ENCODE measurements at places on chromosomes 6 and 20.

- no peak for DNase-seq
These were observed 598 bp downstream of the TBP start for GRCh38 chr6:170554796-170555137.

GRCh38 chr20:42857446-42857845 is 332.3 kb downstream of the PTPRT start:
- no peak for DNase-seq

DNA sequence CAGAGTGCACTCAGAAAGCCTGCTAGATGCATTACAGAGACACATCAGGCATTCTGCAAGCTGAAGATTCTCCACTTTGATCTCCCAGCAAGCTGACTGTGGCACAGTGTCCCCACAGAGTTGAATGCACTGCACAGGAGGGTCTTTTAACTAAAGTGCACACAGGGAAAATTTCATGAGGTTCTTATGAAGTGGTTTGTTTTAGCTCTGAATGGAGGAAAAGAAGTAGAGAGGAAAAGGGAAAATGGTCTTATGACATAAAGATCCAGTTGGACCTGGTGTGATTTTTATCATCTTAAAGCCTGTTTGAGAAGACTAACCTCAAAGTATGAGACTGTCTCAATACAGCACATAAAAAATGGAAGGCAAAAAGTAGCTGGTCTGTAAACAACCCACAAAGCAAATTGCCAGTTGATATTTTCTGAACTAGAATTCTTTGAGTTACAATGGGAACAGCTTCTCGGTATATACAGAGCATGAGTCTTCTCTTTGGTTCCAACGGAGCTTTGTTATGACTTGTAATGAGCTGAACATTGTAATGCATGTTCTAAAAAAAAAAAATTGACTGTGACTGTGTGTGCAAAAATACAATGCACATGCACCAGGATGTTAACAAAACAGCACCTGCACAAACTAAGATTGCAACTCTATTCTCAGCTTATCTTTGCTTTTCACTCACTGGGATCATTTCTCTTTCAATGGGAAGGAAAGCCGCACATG is 383.0 kb upstream of the ID4 start:
- DNase-seq, result no peak

DNA sequence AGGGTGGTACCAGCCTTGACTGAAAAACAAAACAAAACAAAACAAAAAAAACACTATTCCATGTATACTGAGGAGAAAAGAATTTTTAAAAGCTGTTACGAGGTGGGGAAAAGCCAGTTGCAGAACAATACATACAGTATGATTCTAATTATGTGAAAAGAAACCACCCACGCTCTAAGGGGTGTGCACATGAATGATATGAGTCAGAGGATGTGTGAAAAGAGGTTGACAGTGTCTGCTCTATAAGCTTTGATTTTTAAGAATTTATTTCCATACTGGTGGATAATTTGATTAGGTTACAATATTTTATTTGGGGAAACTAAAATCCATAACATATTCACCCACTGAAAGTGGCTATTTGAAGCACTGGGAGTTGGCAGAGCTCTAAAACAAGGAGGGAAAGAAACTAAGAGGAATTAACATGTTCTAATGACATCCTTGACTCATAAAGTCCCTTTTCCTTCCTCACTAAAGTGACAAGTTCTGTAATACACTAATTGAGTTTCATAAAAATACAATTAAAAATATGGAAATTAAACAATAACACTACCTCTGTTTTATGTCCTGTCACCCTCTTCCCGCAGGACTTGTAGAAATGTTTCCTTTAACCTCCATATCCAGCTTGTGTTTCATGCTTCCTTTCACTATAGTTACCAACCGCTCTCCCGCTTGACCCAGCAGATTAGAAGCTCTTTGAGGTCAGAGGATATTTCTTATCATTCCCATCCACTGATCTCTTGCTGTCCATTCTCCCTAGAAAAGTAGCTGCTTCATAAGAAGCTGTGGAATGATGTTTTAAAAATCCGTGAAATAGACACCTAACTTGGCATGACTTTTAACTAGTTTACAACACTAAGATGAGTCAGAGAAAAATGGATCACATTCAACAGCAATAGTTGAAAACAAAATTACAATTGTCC is 118.6 kb upstream of the CCDC28A start:
- peak; percentile 4 for DNase-seq

DNA sequence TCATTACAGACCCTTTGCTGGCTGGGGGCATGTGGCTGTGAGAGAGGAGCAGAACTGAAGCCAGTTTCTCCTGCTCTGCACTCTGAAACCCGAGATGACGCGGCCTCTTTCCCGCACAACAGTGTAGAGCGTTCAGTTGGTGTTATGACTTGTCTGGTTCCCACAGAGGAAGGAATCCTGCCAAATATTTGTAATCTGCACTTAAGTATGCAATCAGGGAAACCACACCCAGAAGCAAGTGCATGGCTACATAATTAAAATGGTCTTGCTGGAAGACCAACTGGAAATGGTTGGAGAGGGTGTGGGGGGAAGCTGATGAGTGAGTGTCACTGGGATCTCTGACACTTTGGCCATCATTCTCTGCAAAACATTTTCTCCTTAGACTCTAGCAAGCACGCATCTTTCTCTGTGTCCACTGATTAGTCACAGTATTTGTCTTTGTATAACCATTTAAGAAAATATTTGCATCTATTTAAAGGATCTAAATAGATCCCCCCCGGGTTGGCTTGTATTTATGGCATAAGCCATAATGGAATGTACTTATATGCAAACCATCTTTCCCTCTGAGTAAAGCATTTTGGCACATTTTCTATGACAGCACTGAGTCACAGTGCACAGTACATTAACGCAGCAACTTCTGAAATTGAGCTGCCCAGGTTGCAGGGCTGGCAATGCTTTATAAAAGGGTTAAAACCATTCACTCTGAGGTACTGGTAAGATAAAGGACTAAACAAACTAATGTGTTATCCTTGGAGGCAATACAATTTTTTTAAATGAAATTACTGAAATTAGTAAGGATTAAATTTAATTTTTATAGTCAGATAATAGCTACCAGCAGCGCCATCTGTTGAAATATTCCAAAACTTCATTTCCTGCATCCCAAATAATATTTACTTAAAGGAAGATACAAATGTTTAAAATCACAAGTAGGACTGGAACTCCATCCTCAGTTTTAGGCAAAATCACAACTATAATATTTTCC is 76.7 kb downstream of the FOXC1 start:
- DNase-seq, result no peak

DNA sequence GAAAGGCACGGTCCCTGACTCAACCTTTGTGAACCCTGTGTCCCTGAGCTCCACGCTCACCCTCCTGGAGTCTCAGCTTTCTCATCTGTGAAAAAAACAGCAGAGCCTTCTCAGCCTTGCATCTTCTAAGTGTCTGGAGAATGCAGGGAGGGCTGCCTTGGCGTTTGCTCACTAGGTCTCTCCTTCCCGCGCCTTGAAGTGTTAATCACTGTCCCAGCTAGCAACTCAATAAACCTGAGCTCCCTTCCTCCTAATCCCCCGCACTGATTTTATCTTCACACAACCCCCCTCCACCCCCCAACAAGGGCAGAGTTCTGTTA is 34.9 kb upstream of the FOXC1 start:
- DNase-seq, result no peak

GRCh38 chr6:134967711-134968110 is 17.8 kb upstream of the ALDH8A1 start:
- DNase-seq, result no peak

- no peak for DNase-seq
These were observed 31.6 kb downstream of the MYLK4 start for GRCh38 chr6:2719093-2719455.

DNA sequence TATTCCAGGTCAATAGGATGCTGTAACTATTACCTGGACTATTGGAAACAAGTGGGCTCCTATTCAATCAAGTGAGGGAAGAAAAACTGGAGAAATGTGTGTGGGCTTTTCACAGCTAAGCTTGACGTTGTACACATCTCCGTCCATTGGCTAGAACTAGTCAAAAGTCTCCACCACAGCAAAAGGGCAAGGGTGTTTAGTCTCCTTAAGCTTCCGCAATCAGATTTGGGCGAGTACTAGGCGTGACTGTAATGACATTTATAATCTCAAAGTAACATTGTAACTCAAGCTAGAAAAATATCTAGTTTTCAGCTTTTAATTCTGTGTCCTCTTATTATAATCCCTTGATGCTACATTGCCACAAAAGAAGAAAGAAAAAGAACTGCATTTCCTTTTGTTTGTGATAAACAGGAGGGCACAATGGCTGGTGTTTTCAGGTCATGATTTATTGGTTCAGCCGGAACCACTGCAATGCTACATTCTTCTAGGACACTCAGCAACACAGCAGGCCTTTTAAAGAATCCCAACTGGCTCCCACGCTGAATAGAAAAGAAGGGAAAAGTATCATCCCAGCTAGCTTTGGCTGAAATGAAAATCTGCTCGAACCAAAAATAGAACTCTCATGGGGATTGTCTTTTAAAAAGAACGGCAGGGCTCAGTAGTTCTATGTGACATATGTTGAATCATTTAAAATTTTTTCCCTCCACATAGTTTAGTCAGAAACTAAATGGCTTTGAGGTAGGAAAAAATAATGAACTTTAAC is 387.7 kb downstream of the BTBD3 start:
- no peak for DNase-seq

DNA sequence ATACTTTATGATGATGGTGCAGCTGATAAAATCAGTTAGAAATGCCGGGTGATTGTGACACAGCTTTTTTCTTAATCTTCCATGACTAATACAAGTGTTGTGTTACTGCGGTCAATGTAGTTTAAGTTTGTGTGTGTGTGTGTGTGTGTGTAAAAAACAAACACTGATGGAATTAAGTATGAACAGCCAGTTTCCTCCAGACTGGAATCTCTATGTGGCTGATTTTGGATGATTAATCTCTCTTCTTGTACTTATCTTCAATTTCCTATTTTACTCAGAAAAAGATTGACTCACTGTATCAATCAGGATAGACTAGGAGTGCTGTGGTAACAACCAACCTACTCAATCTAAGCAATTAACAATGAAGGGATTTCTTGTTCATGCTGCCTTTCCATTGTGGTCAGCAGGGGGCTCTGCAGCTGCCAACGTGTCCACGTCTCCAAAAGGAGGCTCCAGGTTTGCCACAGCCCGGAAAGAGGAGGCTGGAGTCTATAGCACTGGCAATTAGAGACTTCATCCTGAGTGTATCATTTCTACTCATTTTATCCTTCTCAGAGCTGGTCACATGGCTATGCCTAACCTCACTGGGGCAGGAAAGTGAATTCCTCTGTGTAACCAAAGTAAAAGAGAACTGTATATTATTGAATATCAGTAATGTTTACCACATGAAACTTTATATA is 107.7 kb downstream of the CD109 start:
- DNase-seq, result no peak

DNA sequence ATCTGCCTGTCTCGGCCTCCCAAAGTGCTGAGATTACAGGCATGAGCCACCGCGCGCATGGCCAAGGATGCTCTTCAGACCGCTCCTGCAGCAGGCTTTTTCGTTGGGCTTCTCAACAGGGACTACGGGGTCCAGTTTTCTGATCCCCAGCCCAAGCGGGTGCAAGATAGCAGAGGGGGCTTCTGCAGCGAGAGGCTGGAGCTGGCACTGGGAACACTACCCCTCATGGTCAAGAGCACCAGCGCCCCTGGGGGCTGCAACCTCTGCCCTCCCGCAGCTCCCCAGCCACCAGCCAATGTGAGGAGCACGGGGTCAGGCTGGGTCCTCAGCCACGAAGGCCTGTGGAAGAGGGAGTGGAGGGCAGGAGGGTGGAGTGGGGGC is 6.0 kb downstream of the CTSZ start:
- no peak for DNase-seq

- DNase-seq, result no peak
These were observed 23.1 kb upstream of the MROH8 start for GRCh38 chr20:37202267-37202943.

DNA sequence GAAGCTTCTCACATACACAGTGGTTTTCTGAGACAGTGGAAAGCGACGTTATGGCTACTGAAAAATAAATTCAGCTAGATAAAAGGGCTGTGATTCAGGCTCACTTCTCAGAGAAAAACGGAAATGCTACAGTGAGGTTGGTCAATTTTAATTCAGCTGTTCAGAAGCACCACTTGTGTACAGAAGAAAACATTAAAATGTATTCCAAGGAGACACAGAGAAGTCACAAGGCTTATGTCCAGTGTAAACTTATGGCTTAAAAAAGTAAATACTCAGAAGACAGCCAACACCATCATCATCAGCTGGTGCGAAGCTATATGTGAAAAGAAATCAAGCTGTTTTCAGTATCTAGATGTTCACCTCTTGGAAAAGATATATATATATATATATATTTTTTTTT is 68.6 kb downstream of the ABHD12 start:
- no peak for DNase-seq

GRCh38 chr6:149153693-149154092 is 163.8 kb upstream of the TAB2 start:
- DNase-seq, result no peak

GRCh38 chr6:52360601-52361413 is 1.1 kb upstream of the PAQR8 start:
- no peak for DNase-seq

- DNase-seq, result no peak
These were observed 67.8 kb upstream of the RALGAPA2 start for GRCh38 chr20:20780127-20780824.

- no peak for DNase-seq
These were observed 277.0 kb downstream of the CDKAL1 start for GRCh38 chr6:20811109-20811761.

DNA sequence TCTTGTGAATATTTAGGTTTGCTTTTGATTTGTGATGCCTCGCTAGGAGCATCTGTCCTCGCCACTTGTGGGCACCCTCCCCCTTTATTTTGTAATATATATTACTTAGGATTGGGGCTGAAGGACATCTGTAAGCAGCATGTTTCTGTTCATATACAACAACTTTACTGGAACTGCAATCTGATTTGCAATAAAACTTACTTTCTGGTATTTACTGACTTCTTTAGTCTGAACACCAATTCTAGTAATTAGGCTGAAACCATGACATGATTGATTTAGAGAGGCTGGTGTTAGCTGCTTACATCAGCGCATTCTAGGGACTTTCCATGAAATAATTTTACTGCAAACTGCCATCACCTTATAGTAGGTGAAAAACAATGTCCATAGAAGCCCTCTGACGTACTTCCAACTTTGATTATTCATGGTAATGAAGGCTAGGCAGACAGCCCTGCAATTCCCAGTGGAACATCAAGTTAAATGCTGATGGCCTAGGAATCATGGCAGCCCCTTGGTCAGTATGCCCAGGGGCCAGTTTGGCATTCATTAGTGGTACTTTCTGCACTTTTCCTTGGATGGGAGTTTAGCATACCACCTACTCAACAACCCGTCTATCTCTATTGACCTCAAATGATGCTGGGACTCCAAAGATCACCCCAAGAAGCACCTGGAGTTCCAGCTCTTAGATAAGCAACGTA is 132.9 kb upstream of the MCHR2 start:
- DNase-seq, result no peak

GRCh38 chr6:47168180-47168579 is 126.0 kb upstream of the ADGRF1 start:
- DNase-seq, result no peak
